ENCODE measurements at places on chromosomes 4 and X.

DNA sequence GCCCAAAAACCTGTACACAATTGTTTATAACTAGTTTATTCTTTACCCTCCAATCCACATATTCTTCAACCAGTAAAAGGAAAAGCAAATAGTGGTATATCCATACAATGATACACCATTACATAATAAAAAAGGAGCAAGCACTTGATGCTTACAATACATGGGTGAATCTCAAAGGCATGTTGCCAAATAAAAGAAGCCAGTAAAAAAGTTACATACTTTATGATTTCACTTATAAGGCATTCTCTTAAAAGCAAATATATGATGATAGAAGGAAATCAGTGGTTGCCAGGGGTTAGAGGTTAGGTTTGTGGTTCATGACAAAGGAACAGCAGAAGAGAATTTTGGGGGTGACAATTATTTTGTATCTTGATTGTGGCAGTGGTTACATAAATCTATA lies 896.1 kb upstream of the LCORL start:
- no peak for DNase-seq

DNA sequence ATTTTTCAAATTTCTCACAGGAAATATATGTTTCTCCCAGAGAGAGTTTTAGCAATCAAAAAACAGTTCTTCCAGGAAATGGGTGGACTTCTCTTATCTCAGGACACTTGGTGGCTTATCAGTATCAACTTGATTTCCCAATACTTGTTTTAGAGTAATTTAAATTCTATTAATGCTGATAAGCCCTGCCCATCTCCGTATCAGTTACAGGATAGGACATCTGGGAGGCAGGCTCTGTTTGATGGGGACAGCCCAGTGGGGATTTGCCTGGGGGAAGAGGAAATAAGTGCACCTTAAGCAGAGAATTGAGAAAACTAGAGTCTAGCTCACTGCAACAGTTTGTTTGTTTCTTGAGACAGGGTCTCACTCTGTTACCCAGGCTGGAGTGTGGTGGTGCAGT lies 43.2 kb upstream of the PDGFRA start:
- DNase-seq = no peak

DNA sequence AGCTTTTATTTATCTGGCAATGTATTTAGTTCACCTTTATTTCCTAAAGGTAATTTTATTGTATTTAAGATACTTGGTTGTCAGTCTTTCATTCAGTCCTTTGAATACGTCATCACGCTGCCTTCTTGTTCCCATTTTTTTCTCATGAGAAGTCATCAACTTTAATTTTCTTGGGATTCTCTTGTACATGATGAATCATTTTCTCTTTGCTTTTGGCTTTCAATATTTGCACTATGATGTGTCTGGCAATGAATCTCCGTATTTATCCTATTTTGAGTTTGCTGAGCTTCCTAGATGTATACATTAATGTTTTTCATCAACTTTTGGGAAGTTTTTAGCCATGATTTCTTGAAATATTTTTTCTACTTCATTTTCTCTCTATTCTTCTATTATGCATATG lies 28.4 kb downstream of the CLDN2 start:
- DNase-seq = no peak

- DNase-seq = no peak
These were observed 315.8 kb downstream of the MID1IP1 start for GRCh38 chrX:39117101-39117500.

DNA sequence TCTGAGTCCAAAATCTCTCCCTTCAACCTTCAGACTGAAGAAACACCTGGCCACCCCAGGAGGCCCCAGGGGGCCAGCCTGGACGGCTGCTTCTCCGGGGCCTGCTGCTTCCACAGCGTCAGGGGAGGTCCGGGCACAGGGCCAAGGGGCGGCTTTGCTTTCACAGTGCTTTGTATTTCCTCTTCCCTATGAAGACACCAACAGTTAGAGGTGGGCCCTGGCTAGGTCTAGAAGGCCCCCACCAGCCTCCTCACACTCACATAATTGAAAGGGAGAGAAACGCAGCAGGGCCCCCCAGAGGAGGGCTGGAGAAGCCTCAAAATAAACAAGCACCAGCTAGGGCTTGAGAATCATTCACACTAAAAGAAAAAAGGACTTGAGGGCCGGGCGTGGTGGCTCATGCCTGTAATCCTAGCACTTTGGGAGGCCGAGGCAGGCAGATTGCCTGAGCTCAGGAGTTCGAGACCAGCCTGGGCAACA lies 17.8 kb downstream of the SCD5 start:
- DNase-seq = no peak

DNA sequence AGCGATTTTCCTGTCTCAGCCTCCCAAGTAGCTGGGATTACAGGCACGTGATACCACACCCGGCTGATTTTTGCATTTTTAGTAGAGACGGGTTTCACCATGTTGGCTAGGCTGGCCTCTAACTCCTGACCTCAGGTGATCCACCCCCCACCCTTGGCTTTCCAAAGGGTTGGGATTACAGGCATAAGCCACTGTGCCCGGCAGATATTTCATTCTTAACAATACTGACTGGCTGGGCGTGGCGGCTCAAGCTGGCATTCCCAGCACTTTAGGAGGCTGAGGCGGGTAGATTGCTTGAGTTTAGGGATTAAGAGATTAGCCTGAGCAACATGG lies 1.3 kb downstream of the PQBP1 start:
- DNase-seq = no peak

GRCh38 chr4:85548116-85548515 lies 73.2 kb downstream of the ARHGAP24 start:
- DNase-seq = no peak

DNA sequence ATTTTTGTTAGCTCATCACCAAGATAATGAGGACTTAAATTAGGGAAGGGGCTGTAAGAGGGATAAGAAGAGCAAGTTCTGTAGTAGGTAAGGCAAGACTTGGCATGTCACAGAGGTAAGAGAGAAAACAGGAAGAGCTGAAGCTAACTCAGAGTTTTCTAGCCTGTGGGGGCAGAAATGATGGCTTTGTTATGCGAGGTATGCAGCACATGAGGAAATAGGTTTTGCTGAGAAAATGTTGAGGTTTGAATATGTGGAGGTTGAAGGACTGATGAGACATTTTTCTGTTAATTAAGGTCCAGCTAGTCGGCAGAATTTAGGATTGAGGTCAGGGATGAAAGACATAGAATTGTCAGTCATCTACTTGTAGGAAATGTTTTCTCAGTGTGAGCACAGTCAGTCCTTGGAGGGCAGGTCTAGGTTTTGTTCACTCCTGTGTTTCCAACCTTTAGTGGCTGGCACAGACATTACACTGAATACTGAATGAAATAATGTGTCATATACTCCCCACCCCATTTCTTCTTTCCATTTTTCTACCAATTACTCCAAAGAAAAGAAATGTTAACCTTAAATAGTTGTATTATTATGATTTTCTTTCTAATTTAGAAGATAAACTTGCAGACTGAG lies 154.0 kb upstream of the AADAT start:
- DNase-seq = no peak

Measured in activated CD8-positive, alpha-beta memory T cell treated with anti-CD3 and anti-CD28 coated beads for 4 hours (primary cell).